ENCODE measurements at places on chromosomes 5 and 9.

- DNase-seq, result no peak
These were observed 118.1 kb downstream of the TRPM3 start for GRCh38 chr9:71003346-71003745.

GRCh38 chr5:172902497-172903472 lies 56.4 kb upstream of the RPL26L1 start:
- DNase-seq, result no peak

- DNase-seq, result no peak
These were observed 100.5 kb downstream of the PALM2AKAP2 start for GRCh38 chr9:109880276-109881169.

DNA sequence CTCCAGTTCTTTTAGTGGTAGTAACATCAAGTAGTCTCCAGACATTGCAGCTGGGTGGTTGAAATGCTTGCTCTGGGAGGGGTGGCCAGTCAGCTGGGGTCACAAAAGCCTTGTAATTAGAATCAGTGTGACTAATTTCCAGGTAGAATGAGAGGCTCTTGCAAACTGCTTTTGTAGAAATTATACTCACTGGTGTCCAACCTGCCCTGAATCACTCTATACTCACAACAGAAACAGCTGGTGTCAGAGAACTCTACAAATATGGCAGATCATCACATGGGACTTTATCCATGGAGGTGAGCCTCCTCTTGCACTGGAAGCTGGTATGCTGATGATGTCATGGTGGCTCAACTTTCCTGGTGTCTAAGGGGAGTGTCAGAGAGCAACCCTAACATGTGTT lies 71.3 kb downstream of the SH3TC2 start:
- no peak for DNase-seq

- no peak for DNase-seq
These were observed 209.0 kb downstream of the CWC27 start for GRCh38 chr5:64977779-64978178.

DNA sequence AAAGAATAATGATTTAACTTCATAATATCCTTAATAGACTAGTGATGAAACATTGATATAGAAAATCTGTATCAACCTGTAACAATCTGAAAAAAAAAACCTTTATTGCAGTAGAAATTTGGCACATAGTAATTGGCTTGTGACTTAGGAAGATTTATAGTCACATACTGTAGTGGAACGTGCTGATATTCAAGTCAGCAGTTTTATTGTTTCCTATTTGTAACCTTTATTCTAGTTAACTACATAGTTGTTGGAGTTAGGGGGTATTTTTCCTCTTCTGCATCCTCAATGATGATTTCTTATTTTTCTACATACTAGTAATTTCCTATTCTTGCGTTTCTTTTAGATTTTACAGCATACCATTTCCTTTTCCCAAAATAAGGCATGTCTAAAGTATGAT lies 14.5 kb upstream of the LRRC70 start:
- DNase-seq, result no peak

- no peak for DNase-seq
These were observed at the start of gene ADAMTS12 for GRCh38 chr5:33891788-33892619. Gene ADAMTS12 (minus strand): TSS chr5:33891990. CDS start chr5:33891856, 134 bp downstream.

DNA sequence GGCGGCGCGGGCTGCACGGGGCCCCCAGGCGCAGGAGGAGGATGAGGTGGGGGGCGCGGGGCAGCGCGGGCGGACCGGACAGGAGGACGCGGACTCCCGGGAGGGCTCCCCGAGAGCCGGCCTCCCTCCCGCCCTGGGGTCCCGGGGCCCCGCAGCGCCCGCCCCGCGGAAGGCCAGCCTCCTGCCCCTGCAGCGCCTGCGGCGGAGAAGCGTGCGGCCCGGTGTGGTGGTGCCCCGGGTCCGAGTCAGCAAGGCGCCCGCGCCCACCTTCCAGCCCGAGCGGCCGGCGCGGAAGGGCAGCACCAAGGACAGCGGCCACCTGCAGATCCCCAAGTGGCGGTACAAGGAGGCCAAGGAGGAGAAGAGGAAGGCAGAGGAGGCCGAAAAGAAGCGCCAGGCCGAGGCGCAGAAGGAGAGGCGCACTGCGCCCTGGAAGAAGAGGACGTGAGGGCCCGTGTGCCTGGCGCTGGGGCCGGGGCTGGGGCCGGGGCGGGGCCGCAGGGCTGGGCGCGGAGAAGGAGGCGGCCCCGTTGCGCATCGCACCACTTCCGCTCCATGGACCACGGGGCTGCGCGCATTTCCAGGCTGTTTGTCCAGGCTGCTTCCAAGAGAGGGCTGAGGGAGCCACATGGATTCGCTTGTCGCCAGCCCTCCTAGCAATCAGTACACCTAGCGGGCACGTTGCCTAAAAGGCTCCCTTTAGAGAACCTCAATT lies 86.0 kb downstream of the ANKRD33B start:
- no peak for DNase-seq

GRCh38 chr5:177607452-177608192 lies 7.7 kb downstream of the B4GALT7 start:
- DNase-seq, result no peak

GRCh38 chr9:4490705-4491625 lies 697 bp downstream of the SLC1A1 start:
- DNase-seq, result no peak

DNA sequence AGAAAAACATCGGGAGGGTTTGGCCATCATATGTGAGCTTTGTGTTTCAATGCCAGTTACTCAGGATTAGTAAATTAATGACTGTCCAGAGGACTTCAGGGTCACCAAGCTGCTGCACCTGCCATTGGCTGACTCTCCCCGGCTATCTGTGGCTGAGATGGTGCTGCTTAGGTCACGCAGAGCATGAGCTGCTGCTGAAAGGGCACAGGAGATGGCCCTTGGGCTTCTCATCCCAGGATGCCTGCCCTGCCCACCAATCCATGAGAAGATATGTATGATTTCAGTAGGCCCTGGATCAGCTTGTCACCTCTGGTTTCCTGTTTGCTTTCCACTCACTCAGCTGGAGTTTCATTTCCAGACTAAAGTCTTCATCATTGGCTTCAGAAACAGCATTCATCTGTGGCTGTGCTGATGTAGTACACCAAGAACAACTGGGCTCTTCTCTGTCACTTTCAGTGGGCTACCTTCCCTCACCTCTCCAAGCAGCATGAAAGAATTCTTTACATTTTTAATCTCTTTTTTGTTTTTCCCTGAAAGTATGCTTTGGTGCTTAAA lies 2.4 kb upstream of the CATSPER3 start:
- DNase-seq, result no peak

- DNase-seq, result no peak
These were observed 17.3 kb downstream of the ITGA1 start for GRCh38 chr5:52804981-52805380.

- DNase-seq, result no peak
These were observed 4.8 kb upstream of the ZNF79 start for GRCh38 chr9:127419348-127419747.

Data from stimulated activated CD8-positive, alpha-beta memory T cell treated with anti-CD3 and anti-CD28 coated beads, Interleukin-2, amount 100 ng/mL, for 1 hour (primary cell).